ENCODE measurements at places on chromosomes 7 and 10.
A peak's percentile ranks its signal among the peaks of the same experiment; 100 is the strongest.

- peak; percentile 44 for DNase-seq
Measured at GRCh38 chr7:4738711-4739527, 36.5 kb upstream of the AP5Z1 start.

- no peak for DNase-seq
Measured at GRCh38 chr7:36630112-36630650, 94.1 kb downstream of the AOAH start.

- no peak for DNase-seq
Measured at GRCh38 chr7:35549781-35550180, 145.2 kb downstream of the HERPUD2 start.

DNA sequence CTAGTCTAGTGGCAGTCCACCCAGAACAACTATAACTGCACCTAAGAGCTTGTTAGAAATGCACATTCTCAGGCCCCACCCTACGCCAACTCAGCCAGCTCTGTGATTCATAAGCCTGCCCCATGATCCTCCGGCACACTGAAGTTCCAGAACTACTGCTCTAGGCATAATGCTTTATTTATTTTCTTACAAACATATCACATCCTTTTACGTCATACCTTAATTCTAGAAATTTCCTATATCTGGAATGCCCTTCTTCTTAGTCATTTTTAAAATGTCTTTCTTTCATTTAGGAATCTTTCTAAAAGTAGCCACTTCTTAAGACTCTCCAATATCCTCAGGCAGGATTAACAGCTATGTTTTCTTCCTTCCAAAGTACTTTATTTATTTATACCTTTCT, 480.1 kb downstream of the INHBA start:
- DNase-seq, result no peak

GRCh38 chr10:44132361-44133289, 252.3 kb downstream of the CXCL12 start:
- no peak for DNase-seq

- DNase-seq, result no peak
Measured at GRCh38 chr7:5692845-5693278, 88.6 kb downstream of the RNF216 start.

DNA sequence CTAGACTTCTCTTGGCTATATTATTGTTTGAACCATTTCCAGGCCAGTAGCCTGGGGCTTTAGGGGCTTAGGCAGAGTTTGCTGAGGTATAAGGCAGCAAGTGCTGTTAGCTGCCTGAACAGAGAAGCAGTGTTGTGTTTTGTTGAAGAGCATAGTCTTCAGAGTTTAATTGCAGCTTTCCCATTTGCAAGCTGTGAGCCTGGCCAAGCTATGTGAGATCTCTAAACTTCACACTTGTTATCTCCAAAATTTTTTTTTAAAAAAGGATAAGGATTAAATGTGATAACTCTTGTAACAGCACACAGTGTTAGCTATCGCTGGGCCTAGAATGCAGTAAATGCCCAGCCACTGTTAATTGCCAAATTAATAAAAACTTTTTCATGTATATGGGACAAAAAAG, 782.4 kb downstream of the REEP3 start:
- no peak for DNase-seq

GRCh38 chr7:41122256-41122987, 580.5 kb downstream of the INHBA start:
- DNase-seq, result no peak

DNA sequence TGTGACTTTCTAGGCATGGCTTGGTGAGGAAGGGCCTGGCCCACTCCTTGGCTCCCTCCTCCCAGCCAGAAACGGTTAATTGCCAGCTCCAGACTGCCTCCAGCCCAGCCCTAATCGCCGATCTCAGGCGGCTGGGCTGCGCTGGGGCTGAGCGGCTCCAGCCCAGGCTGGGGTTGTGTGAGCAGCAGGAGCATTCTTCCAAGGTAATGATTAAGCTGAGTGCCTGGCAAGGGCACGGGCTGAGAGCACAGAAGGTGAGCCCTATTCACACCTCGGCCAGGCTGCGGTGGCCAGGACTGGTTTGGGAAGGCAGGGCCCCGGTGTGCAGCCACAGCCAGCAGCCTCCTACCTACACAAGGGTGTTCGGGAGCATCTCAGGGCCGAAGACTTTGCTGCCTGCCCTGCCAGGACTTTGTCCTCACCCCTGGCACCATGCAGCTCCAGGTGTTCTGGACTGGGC, at the start of gene TMEM72:
Gene TMEM72 (plus strand): TSS at position 257 of the 460 bp plus-strand sequence. CDS start 176 bp downstream, at position 433.
- DNase-seq, result no peak

- peak; percentile 16 for DNase-seq
Measured at GRCh38 chr10:99431190-99431760, 851 bp upstream of the GOT1 start.

DNA sequence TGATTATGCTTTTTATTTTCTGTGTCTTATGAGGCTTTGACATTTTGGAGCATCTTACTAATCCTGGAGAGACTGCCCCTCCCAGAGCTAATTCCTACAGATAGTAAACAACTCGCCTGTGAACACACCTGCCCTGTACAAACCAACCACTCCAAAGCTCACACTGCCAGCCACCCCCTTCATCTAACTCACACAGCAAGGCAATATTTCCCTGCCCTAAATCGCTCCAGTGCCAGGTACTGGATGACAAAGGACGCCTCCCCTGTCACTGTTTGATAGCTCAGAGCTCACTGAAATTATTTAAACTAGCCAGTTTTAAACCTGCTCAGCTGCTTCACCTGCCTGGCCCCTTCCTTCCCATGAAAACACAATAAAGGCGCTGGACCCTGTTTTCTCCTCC, 535.1 kb upstream of the CELF2 start:
- DNase-seq, result no peak

DNA sequence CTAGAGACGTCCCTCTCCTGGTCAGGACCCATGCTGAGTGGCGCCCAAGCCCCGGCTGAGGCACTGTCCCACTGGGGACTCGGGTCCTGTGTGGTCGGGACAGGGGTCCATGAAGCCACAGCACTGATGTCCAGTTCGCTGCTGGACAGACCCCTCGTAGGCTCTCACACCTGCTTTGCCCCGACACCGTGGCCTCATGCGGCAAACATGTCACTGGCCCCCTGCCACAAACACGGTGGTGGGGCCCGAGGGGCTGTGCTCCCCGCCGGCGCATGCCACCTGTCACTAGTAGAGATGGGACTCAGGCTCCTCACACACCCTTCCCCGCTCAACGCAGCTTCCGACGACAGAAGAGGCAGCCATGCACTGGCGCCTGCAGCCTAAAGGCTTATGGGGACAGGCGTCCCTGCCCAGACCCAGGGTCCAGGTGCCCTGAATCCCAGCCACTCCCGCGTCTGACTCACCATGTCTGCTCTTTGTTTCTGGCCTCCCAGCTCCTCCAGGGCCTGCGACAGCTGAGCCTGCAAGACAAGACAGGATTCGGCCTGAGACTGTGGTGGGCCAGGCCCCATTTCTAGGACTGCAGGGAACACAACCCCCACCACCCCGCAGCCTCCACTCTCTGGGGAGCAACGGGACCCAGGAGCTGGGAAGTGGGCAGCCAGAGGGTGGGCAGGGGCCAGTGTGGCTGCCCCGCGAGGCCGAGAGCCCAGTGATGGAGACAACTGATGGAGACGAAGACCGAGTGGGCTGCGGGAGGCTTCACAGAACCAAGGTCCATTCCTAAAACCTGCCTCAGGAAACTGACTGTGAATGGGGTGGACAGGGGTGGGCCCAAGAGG, 230.9 kb downstream of the MAD1L1 start:
- no peak for DNase-seq

GRCh38 chr7:148672041-148672440, 26.7 kb upstream of the CUL1 start:
- DNase-seq, result no peak

DNA sequence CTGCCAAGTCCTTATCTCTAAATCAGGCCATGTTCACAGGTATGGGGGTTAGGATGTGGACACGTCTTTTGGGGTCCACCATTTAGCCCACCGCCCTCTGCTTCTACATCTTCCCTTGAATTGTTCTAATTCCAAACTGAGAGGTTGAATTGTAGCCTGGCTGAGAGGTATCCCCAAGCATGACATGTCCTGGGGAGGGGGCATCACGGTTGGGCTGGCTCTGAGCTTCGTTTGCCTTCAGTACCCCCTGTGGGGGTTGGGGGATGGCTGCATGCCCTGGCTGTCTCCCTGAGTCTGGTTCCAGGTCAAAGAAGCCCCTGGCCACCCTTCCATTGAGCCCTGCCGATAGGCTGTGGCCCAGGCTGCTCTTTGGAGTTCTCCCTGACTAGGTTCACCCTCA, 204.6 kb downstream of the GLRX3 start:
- DNase-seq, result no peak

GRCh38 chr10:131997366-131998049, 15.8 kb upstream of the BNIP3 start:
- no peak for DNase-seq

GRCh38 chr10:70162151-70162891, 8.0 kb downstream of the SAR1A start:
- no peak for DNase-seq

DNA sequence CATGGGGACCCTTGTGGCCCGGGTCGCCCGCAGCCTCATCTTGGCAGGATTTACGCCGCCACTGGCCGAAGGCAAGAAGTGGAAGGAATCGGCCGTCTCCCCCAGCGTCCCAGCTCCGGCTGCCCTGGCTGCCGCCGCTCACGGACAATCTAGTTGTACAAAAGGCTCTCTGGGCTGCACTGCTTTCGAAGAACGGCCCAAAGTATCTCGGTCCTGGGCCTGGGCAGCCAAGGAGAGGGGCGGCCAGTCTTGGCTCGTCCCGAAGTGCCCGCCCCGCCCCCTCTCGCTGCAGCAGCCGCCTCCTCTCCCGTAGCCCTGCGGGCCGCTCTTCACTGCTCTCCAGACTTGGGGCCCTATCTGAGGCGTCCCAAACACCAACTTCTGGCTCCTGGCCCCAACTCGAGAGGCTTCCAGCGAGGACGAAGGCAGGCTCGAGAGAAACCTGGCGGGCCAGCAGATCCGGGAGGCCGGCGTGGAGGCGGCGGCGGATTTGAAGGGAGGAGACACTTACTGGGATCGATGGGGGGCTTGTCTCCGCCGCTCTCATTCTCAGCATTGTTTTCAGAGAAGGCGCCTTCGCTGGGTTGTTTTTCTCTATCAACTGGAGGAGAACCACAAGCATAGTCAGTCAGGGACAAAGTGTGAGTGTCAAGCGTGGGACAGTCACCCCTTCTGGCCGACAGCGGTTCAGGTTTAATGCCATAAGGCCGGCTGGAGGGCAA, 809 bp downstream of the HOXA9 start:
- DNase-seq, result no peak

DNA sequence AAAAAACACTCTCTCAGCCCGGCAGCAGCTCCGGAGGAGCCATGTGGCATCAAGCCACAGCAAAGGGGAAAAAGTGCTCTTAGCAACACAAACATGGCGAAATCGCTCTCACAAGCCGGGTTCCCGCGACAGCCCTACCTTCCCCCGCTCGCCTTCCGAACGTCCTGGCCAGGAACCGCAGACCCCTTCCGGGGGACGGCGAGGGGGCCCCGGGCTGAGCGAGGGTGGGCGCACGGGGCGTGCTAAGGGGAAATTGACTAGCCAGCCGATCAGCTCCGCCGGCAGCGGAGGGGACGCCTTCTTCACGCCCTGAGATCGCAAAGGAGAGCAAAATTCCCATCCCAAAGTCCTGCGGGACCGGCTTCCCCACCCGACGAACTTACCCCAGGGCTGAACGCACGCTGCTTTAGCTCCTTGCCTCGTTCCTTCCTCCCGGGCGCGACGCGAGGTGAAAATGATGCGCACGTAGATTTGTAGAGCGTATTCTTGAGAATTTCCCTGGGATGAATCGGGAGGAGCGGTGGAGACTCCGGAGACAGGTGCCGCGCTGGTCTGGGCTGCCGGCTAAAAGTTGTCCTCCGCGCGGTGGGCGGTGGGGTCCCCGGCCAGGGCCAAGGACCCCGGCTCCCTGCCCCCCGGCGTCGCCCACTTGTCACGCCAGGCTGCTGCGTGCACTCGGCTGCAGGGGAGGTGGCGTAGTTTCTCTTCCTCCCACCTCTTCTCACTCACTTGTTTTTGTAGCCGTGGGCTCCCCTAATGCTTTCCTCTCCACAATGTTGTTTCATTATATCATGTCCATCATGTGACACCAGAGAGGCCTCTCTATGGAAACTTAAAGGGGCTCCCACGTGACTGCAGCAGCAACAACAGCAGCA, 220.1 kb upstream of the MKLN1 start:
- DNase-seq, result peak; percentile 73

GRCh38 chr10:104246976-104247375, 7.7 kb upstream of the GSTO1 start:
- peak; percentile 14 for DNase-seq

DNA sequence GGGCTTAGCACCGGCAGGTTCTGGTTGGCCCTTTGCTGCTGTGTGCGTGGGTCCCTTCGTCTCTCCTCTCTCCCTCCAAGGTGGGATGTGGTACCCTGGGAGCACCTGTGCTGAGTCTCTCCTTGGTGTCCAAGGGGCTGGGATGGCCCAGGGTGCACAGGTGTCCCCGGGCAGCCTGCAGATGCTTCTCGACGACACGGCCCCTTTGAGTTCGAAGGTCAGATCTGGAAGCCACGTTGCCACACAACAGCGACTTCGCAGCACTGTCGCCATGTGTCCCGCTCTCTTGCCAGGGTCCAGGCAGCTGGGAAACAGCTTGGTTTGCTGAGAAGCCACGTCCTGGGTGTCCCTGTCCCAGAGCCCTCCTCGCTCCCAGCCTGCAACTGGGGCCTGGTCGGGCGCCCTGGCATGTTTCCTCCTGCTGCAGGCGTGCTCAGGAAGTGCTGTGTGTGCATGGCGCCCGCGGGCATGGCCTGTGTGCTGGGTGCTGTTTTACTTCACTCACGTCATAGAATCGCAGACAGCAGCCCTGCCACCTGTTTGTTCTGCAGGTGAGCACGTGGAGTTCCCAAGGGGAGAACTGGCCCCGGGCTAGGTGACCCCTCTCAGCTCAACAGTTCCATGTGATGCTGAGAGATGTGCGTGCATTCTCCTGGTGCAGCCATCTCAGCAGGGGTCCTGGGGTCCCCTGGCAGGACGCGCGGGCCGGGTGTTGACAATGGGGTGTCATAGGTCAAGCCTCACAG, 70.9 kb downstream of the DNAJB6 start:
- DNase-seq, result no peak

GRCh38 chr10:51766423-51767102, 67.2 kb upstream of the CSTF2T start:
- no peak for DNase-seq

GRCh38 chr10:105159268-105159667, 518.2 kb downstream of the SORCS3 start:
- DNase-seq, result no peak

DNA sequence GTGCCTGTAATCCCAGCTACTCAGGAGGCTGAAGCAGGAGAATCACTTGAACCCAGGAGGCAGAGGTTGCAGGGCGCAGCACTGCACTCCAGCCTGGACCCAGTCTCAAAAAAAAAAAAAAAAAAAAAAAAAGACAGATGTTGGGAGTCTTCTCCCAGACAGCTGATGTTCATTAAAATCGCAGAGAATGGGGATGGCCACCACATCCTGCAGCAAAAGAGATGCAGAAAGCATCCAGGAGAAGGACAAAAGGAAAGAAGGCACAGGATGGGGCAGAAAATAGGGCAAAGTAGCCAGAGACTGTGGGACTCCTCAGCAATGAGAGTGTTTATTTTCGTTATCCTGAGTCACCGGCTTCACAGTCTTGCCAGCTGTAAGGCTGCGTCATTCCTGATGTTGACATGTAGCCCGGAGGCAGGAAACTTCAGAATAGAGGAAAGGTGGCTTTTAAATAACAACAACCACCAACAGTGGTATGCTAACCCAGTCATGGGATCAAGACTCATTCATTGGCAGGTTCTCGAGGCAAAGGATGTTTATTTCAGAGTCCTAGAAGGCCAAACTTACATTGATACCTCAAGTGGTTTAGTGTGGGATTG, 149.5 kb upstream of the SVIL start:
- DNase-seq, result no peak

- DNase-seq, result no peak
Measured at GRCh38 chr10:75611172-75611992, 180.0 kb downstream of the LRMDA start.

GRCh38 chr10:132742837-132743194, 43.1 kb downstream of the NKX6-2 start:
- no peak for DNase-seq

Data from activated CD4-positive, alpha-beta T cell treated with anti-CD3 and anti-CD28 coated beads for 48 hours (primary cell).